ENCODE measurements at places on chromosomes 12 and 14.

- no peak for DNase-seq
Observed at GRCh38 chr14:99581374-99581773, 22.6 kb downstream of the CCDC85C start.

DNA sequence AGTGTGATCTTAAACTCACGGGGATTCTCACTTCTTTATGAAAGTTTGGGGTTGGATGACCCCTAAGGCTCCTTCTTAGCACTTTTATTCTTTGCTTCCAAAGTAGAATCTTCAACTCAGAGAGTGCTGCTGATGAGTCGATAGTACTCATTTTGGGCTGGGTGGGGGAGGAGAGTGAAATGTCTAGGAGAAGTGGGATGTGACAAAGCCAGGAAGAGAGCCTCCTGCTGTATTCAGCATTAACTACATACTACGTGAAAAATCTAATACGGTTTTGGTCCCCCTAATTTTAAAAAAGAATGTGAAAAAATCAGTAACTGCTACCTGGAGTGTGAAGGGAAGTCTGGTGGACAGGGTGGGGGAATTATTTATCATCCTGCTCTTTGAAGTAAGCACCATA is 148.3 kb downstream of the SAMD4A start:
- no peak for DNase-seq

DNA sequence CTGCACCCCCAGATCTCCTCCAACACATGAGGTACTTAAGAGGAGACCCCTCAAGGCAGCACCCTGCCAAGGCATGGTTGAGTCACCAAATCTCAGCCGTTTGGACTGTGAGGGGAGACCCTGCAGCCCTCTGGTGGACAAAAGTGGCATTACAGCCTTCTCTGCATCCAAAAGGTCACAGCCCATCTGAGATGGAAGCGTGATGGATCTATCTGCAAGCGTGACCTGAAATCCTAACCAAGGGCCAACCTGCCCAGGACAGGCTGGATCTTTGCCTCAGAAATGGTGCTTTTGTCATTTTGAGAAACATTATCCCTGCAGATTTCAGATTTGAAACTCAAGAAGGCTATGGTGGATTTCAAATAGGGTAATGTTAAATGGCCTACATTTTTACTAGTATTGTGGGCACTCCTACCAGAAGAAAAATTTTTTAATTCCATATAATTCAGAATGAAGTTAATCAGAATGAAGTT is 23.7 kb upstream of the DHRS4 start:
- DNase-seq, result peak; percentile 72

DNA sequence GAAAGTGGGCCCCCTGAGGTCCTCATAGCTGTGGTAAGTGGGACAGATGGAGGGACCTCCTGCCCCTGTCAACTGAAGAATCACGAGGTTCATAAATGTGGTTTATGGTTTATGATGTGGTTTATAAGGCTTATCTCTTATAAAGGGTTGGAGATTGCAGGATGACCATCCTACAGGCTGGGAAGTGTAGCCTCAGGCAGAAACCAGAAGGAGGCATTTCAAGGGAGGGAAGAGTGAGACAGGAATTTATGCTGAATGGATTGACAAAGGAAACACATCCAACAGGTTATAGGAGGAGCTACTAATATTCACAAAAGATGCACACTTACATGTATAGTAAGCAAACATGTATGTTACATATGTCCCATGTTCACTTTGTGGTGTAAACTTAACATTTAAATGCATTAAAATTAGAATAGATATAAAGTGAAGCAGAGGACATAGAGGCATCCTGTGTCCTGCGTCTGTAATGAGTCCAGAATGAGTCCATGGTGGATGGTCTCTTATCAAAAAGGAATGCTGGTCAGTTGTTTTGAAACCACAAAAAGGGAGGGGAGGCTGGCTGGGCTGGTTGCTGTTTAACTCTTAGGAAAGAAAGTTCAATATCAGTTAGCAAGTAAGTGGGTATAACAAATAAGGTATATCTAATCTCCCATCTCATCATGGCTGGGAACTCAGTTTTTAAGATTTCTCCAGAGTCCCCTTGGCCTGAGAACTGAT is 149.0 kb upstream of the RMST start:
- no peak for DNase-seq

DNA sequence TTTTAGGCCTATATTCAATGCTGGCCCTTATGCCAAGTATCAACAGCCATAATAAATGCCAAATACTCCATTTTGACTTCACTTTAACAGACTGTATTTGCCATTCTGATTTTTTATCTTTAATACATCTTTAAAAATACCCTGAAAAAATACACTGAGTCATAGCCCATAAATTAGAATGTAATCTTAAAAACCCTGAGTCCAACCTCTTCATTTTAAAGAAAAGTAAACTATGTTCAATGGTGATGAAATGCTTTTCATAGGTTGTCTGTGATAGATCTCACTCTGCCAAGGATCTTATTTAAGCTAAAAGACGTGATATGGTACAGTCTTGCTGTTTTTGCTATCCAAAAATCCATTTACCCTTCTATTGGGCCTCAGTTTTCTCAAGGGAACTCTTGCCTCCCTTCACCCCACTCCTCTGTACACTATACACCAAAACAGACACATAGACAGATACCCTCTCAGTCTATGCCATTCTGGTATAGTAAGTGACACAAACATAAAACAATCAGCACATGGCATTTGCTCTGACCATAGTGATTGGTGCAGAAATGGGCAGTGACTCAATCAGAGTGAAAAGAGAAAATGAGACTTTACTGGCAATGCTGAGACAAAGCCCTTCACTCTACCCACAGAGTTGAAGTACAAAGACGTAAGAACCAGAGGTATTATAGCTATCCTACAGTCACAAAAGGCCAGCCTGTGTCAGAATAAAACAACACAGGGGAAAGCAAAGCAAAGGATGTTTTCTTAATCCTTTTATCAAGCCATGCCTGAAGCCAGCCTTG is 49.1 kb downstream of the BTG1 start:
- DNase-seq, result no peak

DNA sequence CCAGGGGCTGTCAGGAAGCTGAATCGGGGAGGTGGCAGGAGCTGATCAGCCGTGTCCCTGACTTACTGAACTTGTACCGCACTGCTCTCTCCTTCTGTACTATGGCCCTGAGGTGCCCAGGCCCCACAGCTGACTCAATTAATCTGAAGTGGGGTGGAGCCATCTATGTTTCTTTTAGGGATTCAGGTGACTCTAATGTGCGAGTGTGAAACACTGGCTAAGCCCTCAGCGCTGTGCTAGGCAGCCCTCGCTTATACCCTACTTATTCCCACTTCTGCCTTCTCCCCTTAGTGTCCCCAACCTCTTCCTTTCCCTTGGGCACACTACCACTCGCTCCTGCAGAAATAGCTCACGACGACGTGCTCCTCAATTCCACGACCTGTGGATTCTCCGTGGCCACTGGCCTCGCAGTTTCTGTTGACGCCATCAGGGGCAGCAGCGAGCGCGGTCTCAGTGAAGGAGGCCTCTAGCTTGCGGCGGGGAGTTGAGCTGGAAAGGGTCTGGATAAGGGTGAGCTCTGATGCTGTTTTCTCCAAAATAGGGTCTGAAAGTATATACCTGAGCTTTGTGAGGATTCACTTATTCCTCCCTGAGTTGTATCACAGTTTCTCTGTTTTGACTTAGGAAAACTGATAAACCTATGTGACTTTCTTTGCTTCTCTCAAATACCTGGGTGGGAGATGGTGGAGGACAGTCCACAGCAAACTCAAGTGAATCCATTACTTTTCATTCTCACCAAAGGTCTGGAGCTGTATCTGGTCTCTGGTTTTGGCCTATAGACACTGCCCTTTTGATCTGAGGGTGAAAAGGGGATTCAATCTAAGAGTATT is 167.6 kb downstream of the SLC41A2 start:
- peak; percentile 15 for DNase-seq

DNA sequence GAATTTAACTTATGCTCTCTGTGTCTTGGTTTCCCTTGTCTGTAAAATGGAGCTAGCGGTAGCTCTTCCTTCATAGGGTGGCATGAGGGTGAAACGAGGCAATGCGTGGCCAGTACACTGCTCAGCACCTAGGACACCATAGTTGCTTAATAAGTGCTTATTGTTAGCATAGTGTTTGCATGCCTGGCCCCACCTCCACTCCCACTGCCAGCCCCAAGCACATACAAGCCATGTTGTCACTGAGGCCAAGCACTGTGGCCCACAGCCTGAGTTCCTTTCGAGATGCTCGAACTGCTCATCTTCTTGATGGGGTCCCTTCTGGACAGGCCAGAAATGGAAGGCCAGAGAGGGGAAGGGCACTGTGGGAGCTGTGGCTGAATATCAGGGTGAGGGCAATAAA is 839 bp downstream of the FICD start:
- no peak for DNase-seq

DNA sequence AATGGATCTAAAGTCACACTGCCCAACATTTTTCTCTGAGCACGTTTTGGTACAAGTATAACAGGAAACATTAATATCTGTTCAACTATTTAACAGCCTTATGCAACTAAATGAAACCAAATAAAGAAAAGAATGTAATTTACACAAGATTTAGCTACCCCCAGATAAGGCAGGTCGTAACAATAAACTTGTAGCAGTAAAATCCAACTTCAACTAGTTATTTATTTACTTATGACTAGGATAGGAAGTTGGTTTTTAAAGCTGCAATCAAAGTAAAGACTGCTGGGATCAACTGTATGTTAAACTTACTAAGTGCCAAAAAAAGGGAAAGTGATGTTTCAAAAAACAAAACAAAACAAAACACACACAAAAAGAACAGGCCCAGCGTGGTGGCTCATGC is 30.9 kb downstream of the FERMT2 start:
- no peak for DNase-seq

DNA sequence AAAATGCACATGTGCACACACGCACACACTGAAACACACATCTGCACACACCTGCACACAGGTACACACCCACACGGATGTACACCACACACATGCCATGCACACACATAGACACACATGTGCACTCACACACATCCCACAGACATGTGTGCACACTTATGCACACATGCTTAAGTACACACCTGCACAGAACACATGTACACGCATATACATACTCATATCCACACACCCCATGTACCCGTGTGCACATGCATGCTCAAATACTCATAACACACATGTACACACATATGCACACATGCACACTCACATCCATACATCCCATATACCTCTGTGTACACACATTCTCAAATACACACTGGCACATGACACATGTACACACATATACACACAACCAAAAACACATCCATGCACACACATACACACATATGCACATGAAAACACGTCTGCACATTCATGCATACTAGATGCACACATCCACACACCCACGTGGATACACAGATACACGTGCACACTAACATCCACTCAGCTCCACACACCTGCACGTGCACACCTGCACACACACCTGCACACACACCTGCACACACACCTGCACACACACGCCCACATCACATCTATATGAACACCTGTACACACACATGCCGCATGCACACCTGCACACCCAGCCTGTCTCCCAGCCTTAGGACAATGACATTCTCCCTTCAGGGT is 336.7 kb downstream of the ADGRD1 start:
- DNase-seq, result no peak

GRCh38 chr12:52442600-52443061 is 8.5 kb upstream of the KRT75 start:
- no peak for DNase-seq

DNA sequence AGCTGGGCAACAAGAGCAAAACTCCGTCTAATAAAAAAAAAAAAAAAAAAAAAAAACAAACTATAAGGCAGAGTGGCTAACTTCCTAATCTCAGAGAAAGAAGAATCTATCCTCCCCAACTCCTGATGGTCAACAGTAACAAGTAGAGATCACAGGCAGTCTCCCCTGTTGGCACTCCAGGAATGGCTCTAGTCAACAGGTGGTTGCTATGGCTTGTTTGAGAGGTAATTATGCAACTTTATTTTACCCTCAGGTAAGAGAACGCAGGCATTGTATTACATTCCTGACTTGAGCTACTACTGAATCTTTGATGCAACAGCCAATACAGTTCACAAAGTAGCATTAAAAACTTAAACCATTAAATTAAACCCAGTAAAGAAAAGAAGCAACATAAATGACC is 180.3 kb downstream of the DICER1 start:
- no peak for DNase-seq

- no peak for DNase-seq
Observed at GRCh38 chr14:63203618-63204406, 431 bp upstream of the RHOJ start.

DNA sequence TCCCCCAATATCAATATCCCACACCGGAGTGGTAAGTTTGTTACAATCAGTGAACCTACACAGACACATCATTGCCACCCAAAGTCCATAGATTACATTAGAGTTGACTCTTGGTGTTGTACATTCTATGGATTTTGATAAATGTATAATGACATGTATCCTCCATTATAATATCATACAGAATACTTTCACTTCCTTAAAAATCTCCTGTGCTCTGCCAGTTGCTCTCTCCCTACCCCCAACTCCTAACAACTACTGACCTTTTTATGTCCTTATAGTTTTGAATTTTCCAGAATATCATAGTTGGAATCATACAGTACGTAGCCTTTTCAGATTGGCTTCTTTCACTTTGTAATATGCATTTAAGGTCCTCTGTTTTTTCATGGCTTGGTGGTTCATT is 48.4 kb downstream of the SLC4A8 start:
- DNase-seq, result no peak
